ENCODE measurements at places on chromosomes 5 and 9.
A peak's percentile ranks its signal among the peaks of the same experiment; 100 is the strongest.

GRCh38 chr5:133926489-133927299 is 41.7 kb downstream of the C5orf15 start:
- peak; percentile 89 for DNase-seq

- no peak for DNase-seq
Observed at GRCh38 chr5:95731571-95732554, 727 bp downstream of the RHOBTB3 start.

GRCh38 chr5:133110709-133111108 is 58.9 kb downstream of the HSPA4 start:
- DNase-seq, result no peak

DNA sequence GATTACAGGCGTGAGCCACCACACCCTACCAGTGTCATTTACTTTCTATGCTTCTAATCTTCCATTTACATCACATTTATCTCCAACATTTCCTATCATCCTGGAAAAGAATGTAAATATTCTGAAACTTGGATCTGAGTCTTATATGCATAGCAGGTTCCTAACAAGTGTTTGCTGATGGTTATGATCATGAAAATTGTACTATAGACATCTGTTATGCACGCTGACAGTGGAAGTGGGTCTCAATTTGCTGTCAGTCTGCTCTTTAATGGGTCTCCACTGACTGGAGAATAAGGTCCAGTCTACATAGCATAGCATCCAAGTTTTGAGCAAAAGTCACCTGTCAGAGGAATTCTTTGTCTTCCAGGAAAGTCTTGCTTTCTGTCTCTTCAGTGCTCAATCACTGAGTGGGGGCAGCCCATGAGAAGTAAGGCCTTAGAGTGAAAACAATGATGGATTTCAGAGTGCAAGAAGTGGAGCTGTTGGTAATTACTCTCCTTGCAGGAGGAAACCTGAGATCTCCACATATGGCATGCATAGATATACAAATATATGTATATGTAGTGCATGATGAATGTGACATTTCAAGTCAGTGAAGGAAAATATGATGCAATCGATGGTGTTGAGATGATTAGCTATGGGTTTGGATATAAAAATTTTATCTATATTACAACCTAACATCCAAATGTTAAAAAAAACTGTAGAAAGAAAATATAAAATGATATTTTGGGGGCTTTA is 29.2 kb upstream of the MSANTD3 start:
- no peak for DNase-seq

DNA sequence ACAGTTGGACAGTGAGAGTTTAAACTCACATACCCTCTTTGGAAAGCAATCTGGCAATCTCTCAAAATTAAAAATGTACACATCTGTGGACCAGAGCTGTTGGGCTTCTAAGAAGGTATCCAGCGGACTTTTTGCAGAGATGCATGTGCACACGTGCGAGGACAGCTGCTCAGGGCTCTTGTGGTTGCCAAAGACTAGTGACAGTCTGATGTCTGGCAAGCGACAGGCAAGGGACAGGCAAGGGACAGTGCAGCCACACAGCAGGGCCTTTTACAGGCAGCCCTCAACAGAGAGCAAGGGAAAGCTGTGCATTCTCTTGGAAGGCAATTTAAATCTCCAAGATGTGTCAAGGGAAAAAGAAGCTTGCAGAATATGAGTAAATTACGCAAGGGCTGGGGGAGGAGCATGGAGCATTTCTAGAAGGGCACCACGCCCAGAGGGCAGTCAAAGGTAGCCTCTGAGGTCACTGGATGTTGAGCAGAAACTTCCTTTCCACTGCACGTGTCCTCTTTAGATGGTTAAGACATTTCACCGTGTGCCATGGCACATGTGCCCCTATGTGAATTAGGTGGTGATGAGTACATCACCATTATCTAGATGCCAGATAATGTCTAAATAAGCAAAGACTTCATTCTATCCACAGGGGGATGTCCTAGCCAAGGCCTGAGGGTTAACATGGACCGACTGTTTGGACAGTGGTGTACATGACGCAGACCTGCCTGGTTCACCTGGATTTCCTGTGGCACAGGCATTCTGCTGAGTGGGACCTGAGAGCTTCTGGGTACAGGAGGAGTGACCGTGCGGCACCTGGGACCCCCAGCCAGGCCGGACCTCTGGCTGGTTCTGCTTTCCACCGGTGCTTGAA is 9.1 kb downstream of the GFPT2 start:
- DNase-seq, result peak; percentile 16

DNA sequence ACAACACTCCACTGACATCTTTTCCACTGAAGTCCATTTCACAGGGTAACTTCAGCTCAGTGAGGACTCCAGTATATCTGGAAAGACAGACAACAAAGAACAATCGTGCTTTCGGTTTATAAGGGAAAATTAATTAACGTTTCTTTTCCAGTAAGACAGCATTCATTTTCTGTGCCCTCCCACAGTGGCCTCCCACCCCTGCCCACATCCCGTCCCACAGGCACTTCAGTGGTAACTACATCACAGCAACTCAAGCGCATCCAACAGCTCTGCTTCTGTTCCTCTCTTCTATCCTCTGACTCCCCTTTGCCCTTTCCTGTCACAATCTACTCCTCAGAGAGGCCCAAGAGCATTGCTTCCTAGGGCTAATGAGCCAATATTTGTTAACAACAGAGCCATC is 40.3 kb downstream of the GLDC start:
- DNase-seq, result no peak

DNA sequence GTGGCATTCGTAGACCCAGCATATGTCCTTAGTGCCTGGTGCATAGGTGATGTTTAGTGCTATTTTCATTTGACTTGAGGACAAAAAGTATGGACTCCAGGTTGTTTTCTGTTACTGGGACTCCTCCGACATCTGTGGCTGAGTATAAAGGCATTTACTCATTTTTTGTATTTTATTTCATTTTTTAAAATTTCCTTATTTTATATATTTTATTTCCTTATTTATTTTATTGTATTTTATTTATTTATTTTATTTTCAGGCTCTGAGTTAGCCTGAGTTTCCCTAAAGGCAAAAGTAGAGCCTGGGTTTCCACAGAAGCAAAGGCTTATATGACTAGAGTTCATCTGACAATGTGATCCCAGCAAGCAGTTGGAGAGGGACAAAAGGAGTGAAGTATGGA is 91.6 kb downstream of the FOCAD start:
- no peak for DNase-seq

DNA sequence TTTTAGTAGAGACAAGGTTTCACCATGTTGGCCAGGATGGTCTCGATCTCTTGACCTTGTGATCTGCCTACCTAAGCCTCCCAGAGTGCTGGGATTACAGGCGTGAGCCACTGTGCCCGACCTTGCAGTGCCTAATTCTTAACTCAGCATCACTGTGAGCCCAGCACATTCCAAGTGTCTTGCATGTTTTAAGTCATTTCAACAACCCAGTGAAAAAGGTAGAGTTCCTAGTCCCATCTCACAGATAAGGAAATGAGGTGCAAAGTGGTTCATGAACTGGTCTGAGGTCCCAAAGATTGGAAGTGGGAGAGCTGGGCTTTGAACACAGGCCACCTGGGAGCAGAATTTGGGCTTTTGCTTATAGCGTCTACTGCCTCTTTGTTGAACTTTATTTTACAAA is 68.0 kb downstream of the ZNF366 start:
- DNase-seq, result no peak

- no peak for DNase-seq
Observed at GRCh38 chr5:116650964-116651363, 76.3 kb upstream of the SEMA6A start.

GRCh38 chr9:35903049-35903448 is 3.0 kb upstream of the HRCT1 start:
- DNase-seq, result peak; percentile 74

GRCh38 chr5:175246242-175246888 is 197.6 kb downstream of the DRD1 start:
- DNase-seq, result no peak

GRCh38 chr9:126439883-126440653 is 113.4 kb downstream of the MVB12B start:
- DNase-seq, result no peak

GRCh38 chr9:93633492-93634221 is 57.3 kb downstream of the PHF2 start:
- no peak for DNase-seq

DNA sequence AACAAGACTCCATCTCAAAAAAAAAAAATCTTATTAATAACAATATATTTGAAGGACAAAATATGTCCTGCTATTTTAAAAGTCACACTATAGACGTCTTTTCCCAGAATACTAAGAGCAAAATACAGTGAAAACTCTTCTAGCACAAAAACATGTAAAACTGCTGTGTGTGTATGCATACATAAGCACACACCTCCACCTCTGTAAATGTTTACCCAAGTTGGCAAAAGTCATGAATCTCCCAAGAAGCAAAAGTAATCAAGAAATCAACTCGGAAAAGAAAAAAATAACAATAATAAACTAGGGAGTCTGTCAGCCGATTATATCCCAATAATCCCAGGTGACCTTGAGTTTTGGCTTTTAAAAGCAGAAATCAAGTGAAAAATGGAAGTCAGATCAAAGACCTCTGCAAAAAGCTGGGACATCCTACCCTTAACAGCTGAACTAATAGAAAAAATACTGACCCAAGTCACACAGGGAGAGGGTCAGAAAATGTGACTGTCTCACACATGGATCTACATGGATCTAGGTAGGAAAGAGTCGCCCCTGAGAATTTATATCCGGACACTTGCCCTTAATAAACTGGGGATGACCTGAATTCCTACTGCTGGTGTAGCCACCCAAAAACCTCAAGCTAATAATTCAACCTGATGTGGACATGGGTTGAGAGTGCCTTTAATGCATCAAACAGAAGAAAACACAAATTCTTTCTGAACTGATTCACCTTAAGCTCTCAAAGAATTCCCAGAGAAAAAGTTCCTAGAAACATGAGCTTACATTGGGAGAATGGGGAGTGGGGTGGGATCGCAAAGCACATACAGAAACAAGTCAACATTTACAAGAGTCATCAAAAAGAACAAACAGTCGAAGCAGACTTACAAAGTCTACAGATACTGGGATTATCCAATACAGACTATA is 29.9 kb downstream of the LPAR1 start:
- DNase-seq, result no peak

- DNase-seq, result no peak
Observed at GRCh38 chr9:17846948-17847655, 268.2 kb downstream of the SH3GL2 start.

- no peak for DNase-seq
Observed at GRCh38 chr9:33718987-33719386, 76.4 kb upstream of the PRSS3 start.

DNA sequence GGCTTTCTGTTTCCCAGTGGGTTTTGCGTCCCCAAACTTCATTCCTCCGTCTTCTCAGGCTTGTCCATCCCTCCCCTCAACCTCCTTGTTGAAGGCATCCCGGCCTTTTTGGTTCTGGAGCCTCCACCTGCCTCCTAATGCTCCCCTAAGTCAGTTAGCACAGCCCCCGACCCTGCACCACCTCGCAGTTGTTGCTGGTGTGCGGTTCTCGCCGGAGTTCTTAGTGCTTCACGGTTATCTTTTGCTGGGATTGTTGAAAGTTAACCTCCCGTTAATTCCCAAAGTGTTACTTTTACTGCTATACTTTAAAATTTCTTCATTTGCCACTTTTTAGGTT is 447 bp downstream of the UBLCP1 start:
- DNase-seq, result no peak

DNA sequence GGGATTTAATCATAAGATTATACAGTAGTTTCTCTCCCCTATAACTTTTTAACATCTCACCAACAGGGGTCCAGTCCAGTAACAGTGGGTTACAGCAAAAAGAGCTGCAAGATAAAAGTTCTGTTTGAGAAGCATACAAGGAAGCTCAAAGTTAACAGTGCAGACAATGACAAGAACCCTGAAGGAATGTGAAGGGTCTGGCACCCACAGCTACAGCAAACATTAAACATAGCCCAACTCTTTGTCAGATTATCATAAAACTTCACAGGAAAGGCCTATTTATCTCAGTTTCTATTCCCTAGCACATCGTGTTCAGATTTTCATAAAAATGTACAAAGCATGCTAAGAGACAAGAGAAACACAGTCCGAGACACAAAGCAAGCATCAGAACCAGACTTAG is 309.4 kb downstream of the DIRAS2 start:
- DNase-seq, result no peak

GRCh38 chr5:107289030-107289714 is 381.6 kb downstream of the EFNA5 start:
- no peak for DNase-seq

DNA sequence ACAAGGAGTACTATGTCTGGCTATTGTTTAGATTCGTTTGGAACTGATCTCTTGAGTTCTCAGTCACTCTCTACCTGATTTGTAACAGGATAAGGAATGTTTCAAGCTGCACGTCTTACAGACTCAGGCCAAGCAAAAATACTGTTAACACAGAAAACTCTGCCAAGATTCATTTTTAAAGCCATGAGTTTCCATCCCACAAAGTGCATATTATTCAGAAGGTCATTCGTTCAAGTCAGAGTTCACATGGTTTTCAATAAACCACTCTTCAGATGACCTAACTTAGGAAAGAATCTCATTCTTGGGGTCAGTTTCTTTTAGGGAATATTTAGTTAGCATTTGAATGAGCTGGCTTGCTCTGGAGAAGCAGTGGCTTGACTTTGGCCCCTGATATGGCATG is 49.3 kb downstream of the F2R start:
- no peak for DNase-seq

- DNase-seq, result no peak
Observed at GRCh38 chr5:68849906-68850305, 243.9 kb upstream of the SLC30A5 start.
